CMK (cell line): ENCODE measurements at places on chromosomes 11 and 22.

GRCh38 chr11:78347956-78348355 is 69.7 kb downstream of the GAB2 start:
- DNase-seq, result no peak

DNA sequence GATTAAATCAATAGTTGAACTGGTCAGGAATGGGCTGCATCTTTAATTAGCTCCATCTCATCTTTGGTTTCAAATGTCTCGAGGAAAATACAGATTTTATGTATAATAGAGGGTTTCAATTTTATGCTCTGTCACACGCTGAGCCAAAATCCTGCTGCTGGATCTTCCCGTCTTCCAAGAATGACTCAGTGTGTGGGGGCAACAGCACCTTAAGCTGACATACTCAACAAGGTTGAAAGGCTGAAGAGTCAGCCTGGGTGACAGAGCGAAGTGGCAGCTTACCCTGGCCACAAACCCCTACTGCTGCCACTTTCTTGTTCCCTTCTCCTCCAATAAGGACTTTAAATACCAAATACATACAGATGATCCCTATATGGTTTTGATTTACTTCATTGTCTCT is 9.0 kb upstream of the PCF11 start:
- no peak for DNase-seq

DNA sequence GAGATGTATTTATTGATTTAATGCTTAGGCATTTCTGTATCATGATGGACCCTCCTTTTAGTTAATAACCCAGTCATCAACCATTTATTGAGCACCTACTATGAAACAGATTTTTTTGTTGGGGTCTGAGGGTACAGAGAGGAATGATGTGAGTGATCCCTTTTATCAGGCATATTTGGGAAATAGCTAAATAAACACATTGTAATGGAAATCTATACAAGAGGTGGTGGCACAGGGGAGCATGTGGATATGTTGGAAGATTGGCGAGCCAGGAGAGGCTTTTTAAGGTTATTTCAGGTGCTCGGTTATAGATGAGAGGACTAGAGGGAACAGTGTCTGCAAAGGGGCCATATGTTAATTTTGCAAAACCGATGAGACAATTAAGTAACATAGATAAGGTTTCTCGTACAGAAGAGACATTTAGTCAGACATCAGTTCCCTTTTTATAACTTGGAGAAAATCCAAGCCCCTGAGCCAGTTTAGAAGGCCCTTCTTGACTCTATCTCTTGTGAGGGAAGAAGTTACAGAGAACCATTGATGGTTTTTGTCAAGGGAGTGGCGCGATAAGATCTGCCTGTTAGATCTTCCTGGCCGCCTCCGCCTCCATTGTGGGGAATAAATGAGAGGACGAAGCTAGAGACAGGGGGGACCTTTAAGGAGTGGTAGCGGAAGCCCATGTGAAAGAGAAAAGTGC is 2.0 kb downstream of the ATXN10 start:
- DNase-seq, result peak; percentile 29

- DNase-seq, result no peak
Measured at GRCh38 chr11:104221455-104221854, 57.5 kb upstream of the PDGFD start.

- DNase-seq, result no peak
Measured at GRCh38 chr11:115920092-115920461, 415.9 kb upstream of the CADM1 start.

GRCh38 chr11:128783513-128783912 is 83.6 kb downstream of the KCNJ1 start:
- DNase-seq, result no peak

- no peak for DNase-seq
Measured at GRCh38 chr11:124656774-124657630, 16.5 kb downstream of the SIAE start.

- peak; percentile 50 for DNase-seq
Measured at GRCh38 chr11:46112961-46113607, 8.2 kb downstream of the PHF21A start.

DNA sequence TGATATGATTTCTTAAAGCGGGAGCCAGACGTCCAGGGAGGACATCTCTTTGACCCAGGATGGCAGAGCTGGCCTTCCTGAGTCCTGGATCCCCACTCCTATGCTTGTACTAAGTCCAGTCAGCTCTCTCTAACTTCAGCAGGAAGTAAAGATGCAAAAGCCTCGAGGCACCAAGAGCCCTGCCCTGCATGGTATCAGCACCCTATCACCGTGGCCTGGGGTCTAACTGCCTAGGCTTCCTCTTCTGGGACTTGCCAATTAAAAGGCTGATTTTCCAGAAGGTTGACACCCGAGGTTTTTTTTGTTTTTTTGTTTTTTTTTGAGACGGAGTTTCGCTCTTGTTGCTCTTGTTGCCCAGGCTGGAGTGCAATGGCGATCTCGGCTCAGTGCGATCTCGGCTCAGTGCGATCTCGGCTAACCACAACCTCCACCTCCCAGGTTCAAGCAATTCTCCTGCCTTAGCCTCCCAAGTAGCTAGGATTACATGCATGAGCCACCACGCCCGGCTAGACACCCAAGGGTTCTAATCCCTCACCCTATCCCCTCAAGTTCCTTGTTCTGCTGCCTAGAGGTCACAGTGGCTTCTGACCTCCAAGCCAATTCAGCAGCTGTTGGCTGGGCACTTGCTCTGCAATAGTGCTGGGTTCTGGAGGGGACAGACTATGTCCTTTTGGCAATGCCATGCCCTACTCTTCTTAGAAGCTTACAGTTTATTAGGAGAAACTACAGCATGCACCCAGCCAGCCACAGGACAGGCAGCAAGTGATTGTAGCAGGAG is 50.6 kb upstream of the FTH1 start:
- DNase-seq, result no peak

GRCh38 chr11:122874991-122875390 is 7.6 kb upstream of the JHY start:
- no peak for DNase-seq

DNA sequence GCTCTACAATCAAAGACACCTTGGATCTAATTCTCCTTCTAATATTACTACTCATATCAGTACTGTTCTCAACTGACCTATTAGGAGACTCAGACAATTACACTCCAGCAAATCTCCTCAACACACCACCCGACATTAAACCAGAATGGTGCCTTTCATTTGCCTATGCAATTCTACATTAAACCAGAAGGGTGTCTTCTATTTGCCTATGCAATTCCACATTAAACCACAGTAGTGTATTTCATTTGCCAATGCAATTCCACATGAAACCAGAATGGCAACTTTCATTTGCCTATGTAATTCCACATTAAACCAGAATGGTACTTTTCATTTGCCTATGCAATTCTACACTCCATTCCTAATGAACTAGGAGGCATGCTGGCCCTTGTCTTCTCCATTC is 15.3 kb upstream of the APOL3 start:
- no peak for DNase-seq

DNA sequence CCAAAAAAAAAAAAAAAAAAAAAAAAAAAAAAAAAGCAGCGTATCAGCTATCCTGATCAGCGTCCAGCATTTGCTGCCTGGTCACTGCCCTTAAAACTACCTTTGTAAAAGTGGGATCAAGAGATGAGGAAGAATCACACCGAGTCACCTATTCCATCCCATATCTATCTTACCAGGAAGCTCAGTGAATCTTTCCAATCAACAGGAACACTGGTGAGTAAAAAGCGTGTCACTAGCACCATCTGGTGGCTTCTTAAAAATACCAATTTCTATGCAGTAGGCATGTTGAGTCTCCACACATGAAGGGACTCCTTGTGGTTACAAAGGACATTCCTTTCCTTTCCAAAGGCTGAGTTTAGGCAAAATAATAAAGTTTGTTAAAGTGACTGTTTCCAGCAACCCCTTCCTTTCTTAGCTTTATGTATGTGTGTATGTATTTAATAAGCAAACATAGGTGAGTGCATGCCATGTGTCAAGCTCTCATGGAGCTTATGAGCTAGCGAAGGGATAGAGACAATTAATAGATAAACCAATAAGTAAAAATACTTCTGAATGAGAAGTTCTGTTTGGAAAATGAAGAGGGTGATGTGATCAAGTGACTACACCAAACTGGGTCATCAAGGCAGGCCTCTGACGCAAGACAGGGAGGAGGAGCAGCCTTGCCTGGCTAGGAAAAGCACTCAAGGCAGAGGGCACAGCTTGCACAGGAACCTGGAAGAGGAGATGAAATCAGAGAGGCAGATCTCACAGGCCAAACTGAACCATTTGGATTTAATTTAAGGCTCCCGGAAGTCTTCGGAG is 13.9 kb upstream of the TP53AIP1 start:
- peak; percentile 45 for DNase-seq

DNA sequence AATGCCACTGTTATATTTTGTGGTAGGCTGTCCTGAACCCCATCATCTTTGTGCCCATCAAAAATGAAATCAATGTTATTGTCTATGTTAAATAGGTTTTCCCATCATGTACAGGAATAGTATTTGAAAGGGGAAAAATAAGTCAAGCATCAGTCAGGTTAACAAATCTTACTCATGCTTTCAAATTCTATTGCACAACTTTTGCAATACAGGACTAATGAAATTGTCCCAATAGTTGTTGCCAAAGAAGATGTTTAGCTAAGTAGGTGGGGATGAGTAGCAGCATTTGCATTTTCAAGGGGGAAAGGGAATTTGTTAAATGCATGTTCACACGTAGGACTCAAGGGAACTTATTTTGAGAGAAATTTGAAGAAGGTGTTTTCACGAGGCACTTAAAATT is 962.1 kb downstream of the JRKL start:
- no peak for DNase-seq

DNA sequence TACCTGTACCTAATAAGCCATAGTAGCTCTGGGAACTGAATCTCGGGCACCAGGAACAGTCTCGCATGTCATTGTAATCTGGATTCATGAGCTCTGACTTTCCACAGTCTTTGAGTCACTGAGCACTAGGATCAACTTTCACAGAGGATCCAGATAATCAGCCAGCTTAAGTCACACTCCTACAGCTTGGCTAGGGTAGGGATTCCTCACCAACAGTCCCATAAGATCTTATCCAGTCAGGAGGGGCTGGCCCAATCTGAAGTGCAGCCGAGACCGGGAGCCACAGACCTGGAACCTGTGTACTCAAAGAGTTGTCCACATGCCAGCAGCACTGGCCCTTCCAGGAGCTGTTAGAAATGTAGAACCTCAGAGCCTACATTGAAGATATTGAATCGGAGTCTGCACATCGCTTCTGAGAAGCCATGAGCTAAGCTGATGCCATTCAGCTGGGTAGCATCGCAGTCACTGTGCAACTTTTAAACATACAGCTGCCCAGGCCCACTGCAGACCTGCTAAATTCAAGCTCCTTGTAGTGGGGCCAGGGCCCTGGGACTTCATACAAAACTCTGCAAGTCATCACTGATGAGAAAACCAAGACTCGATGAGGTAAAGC is 538.8 kb upstream of the B3GAT1 start:
- no peak for DNase-seq

- no peak for DNase-seq
Measured at GRCh38 chr11:18608376-18608775, 8.8 kb downstream of the MISFA start.

- no peak for DNase-seq
Measured at GRCh38 chr11:93054279-93054678, 84.8 kb downstream of the MTNR1B start.

DNA sequence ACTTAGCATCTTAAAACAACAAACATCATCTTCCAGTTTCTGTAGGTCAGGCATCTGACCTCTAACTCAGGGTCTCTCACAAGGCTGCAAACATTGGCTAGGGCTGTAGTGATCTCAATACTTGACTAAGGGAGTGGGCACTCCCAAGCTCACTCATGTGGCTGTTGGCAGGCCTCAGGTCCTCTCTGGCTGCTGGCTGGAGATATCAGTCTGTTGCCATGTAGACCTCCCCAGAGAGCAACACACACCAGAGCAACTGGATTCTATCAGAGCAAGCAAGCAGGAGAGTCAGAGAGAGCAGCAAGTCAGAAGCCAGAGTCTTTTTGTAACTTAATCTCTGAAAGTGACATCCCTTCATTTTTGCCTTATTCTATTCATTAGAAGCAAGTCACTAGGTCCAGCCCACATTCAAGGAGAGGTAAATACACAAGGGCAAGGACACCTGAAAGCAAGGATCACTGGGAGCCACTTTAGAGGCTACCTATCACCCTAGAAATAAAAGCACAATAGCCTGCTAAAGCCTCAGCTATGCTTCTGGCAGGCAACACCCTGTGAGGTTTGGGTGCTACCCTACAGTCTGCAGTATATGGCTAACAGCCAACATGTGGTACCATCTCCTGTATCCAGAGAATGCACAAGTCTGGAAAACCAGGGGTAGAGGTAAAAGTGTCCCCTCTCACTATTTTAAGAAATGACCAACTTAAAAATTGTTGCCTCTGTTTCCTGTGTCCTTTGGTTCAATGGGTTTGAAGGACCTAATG is 33.5 kb upstream of the CD44 start:
- no peak for DNase-seq

DNA sequence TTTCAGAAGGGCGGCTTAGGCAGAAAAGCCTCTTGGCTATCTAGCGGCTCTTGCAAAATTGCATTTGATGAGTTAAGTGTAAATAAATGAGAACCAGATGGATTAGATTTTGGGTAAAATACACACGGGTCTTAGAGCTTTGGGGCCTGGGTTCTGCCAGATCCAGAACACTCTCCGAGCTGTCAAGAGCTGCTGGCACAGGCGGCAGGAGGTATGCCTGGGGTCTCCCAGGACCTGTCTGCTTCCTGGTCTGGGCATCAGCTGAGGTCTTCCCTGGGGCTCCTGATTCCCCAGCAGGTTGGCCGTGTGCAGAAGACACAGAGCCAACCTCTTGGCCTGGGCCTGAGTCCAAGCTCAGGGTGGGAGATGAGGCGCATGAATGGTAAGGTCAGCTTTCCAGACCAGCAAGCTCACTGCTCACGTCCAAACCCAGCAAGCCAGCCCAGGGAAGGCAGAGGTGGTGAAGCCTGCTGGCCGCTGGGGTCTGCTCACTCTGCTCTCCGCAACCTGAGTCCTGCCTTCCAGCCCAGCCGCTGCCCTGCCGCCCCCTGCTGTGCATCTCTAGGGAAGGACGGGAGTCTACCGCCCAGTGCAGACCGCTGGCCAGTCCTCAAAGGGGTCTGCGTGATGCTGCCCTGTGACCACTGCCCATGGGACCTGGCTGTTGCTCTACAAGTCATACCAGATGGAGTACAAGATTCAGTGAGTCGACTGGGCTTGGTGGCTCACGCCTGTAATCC is 44.9 kb downstream of the SCUBE1 start:
- DNase-seq, result no peak
